ENCODE measurements at places on chromosomes 4 and X. TPM values are rescaled to one million over a fixed set of nuclear protein-coding genes. Genes with fewer than 3 reads are reported as not detected.

DNA sequence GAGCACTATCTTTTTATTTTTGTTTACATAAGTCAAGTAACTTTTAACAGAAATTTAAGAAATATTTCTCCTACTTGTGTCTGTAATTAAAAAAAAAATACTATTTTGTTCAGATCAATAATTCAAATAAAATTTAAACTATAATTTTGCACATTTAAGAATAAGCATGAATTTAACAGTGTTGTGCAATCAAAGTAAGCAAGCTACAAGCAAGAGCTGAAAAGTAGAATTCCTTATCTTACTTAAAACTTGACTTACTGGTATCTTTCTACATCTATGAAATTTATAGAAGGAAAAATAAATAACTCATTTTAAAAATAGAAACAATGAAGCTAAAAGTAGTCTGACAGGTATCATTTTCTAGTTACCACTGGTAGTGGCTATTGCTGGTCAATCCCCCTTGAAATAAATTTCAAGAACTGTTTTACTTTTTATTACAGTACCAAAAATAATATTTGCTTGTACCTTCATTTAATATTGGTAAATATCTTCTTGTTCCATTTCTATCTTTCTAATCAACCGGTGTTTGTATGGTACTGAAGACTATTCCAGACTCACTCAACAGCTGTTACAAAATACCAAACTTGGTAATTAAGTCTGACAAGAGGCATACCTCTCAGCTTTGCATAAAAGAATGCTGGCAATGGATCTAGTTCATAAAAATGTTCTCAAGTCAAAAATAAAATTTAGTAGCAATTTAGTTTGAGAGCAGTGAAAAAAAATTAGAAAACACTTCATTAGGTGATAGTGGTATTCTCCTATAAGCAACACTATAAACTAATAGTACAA, 62.2 kb downstream of the NOCT start:
- no peak for DNase-seq

GRCh38 chrX:100980608-100981497, 11.3 kb downstream of the ARL13A start:
- no peak for DNase-seq

GRCh38 chr4:85165808-85166207, 199.3 kb upstream of the WDFY3 start:
- no peak for DNase-seq

- no peak for DNase-seq
These were observed 29.0 kb downstream of the COQ2 start for GRCh38 chr4:83255584-83255983.

DNA sequence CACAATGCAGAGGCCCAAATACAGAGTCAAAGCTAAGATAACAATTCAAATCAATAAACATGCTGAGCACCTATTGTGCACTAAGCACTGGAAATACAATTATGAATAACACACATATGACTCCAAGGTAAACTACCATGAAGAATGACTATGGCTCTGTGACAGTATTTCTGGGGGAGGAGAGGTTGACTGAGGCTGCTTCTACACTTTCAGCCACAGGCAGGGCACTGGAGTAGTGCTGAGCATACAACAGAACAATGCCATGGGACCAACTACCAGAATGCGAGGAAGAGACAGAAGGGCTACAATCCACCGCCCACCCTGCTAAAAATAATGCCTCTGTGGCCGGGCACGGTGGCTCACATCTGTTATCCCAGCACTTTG, 13.7 kb downstream of the TEC start:
- DNase-seq: no peak

- DNase-seq: no peak
These were observed 161.1 kb downstream of the VEGFC start for GRCh38 chr4:176631611-176632010.

The IL2 gene
- total RNA-seq: 595 TPM

The MGARP gene
- not detected for total RNA-seq

The LRCH2 gene
- not detected for total RNA-seq

The PASD1 gene
- total RNA-seq: not detected

Data from activated T-helper 1 cell treated with anti-CD3 and anti-CD28 coated beads, Interleukin-12 subunit alpha, Interleukin-12 subunit beta, Interleukin-2, Interleukin-4 antibody, amounts not matched to agents 30 ng/mL and 10 ng/mL and 1 ng/mL, durations not matched to agents 14 hours and 24 hours and 36 hours (primary cell).